Spinal cord (tissue), 10 donors: ENCODE measurements at places on chromosomes 1 and 21. TPM values are rescaled to one million over a fixed set of nuclear protein-coding genes. Genes with fewer than 3 reads are reported as not detected.
A peak's percentile ranks its signal among the peaks of the same experiment; 100 is the strongest.

DNA sequence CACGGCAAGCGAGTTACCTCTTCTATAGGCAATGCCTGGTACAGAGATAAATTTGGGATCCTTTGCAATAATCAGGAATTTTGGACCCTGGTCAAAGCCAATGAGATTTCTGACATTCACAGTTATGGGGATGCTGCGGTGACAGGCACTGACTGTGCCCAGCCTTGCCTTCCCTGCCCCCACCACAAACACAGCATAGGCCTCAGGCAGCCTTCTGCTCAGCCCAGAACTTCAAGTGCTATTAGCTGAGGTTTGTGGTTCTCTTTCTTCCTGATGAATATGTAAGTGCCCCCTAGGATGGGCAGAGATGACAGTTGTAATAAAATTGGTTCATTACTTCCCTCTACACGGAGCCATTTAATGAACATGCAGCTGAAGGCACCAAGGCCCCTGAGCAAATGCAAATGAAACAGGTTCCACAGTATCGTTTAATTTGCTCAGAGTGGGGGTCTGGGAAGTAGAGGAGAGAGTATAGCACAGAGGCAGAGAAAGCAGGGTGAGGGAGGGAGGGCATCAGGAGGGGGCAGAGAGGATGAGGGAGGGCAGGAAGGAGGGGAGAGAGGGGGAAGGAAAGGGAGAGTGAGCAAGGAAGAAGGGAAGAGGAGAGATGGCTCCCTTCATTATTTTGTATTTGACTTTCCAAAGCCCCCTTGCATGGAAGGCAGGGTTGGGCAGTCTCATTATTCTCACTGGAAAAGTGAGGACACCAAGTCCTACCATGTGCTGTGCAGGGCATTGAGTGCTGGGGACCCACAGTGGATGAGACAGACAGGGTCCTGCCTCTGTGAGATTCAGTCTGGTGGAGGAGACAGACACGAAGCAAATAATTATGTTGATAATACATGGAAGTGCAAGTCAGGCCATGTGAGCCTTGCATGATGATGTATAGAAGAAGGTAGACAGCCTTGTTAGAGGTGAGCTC, 513.0 kb downstream of the PTPRU start:
- peak; percentile 44 for DNase-seq

- no peak for DNase-seq
These were observed 15.6 kb upstream of the PLEKHG5 start for GRCh38 chr1:6507037-6507428.

GRCh38 chr1:26789931-26790330, 2.2 kb downstream of the PIGV start:
- DNase-seq = no peak

DNA sequence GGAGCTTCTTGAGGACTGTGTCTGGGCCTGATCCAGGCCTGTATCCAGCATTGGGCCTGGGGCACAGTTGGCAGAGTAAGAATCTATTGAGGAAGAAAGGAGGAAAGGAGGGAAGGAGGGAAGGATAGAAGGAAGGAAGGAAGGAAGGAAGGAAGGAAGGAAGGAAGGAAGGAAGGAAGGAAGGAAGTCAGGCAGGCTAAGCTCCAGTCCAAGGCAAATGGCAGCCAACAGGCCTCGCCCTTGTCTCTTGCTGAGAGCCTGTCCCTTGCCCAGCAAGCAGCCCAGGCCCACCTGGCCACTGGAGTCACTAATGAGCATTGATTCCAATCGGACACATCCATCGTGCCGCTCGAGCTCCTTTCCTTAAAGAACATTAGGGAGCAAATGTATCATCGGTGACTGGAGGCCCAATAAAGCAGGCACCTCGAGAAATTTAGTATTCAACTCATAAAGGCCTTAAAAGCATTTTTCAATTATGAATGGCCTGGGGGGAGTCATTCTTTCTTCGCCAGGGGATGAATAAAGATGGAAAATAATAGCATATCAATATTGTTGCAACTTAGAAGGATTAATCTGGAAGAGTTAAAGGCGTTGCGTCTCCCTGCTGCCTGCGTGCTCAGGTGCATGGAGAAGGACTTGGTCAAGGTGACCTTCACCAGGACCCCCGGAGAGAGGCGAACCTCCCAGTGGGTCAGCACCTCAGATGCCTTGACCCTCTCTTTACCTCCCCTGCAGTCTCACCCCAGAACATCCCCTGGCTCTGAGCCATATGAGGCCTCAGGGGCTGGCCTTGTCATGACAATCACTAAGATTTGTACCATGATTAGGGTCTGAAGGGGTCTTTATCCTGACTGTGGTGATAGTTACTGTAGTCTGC, 144.5 kb upstream of the RUNX3 start:
- no peak for DNase-seq

The PTPN7 gene
- total RNA-seq = 2.5 TPM

DNA sequence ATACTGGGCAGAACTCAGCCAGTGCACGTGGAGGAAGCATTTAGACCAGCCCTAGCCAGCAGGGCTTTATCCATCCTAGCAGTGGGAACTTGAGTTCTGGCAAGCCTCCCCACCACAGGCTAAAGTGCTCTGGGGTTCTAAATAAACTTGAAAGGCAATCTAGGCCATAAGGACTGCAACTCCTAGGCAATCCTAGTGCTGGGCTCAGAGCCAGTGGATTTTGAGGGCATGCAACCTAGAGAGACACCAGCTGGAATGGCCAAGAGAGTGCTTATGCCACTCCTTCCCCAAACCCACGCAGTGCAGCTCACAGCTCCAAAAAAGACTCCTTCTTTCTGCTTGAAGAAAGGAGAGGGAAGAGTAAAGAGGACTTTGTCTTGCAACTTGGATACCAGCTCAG, 70.5 kb upstream of the APOBEC4 start:
- DNase-seq = no peak

GRCh38 chr1:193211539-193211938, 25.1 kb upstream of the B3GALT2 start:
- no peak for DNase-seq
